ENCODE measurements at places on chromosomes 11 and 22.

GRCh38 chr22:37314315-37315074 is 32.2 kb downstream of the CYTH4 start:
- no peak for DNase-seq

DNA sequence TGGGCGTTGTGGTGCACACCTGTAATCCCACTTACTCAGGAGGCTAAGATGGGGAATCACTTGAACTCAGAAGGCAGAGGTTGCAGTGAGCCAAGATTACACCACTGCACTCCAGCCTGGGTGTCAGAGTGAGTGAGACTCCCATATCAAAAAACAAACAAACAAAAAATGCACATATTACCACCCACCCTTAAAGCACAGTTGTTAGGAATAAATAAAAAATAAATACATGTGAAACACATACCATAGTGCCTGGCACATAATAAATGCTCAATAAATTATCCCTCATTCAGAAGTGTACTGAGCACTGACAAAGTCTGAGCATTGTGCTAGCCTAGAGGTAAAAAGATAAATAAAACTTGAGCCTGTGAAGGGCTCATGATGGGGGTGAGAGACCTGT is 9.0 kb upstream of the JAML start:
- DNase-seq: no peak

DNA sequence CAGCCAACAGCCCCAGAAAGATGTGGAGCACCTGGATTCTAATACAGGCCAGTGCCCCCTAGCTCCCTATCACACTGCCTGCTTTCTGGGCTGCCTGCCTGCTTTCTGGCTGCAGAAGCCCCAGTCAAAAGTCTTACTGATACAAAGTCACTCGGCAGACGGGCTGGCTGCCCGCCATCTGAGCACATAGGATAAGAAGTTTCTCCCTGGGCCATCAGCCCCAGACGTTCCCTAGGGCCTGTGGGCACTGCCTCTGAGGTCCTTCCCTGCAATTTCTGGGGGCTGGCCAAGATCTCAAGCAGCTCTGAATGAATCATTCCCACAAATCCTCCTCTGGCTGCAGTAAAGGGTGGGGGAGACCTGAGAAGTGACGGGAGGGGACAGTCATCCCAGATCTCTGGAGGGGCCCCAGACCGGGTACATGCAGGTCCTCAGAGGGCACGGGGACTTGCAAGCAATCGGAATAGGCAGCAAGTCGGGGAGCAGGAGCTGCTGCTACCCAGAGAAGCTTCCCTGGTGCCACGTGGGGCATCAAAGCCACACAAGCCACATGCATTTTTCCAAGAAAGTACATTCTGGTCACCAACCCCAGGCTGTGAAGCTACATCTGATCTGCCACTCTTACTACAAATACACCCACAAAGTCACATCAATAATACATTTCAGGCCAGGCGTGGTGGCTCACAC is 4.7 kb downstream of the TPST2 start:
- DNase-seq: peak; percentile 72

- DNase-seq: no peak
Observed at GRCh38 chr11:11605821-11606450, 15.9 kb downstream of the GALNT18 start.

- DNase-seq: no peak
Observed at GRCh38 chr11:119100246-119100970, 1.2 kb downstream of the DPAGT1 start.

DNA sequence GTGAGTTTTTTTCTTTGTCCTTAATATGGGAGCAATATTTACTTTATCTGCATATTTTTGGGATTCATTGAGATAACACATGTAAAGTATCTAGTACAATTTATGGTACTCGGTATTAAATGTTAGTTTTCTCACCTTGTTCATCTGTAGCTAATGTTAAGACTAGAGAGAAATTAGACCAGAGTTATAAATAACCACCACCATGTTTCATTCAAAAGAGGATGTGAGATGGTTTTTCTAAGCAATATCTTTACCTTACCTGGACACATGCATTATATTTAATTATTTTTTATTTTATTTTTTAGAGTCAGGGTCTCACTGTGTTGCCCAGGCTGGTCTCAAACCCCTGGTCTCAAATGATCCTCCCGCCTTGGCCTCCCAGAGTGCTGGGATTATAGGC is 18.4 kb downstream of the ARHGAP42 start:
- DNase-seq: no peak

DNA sequence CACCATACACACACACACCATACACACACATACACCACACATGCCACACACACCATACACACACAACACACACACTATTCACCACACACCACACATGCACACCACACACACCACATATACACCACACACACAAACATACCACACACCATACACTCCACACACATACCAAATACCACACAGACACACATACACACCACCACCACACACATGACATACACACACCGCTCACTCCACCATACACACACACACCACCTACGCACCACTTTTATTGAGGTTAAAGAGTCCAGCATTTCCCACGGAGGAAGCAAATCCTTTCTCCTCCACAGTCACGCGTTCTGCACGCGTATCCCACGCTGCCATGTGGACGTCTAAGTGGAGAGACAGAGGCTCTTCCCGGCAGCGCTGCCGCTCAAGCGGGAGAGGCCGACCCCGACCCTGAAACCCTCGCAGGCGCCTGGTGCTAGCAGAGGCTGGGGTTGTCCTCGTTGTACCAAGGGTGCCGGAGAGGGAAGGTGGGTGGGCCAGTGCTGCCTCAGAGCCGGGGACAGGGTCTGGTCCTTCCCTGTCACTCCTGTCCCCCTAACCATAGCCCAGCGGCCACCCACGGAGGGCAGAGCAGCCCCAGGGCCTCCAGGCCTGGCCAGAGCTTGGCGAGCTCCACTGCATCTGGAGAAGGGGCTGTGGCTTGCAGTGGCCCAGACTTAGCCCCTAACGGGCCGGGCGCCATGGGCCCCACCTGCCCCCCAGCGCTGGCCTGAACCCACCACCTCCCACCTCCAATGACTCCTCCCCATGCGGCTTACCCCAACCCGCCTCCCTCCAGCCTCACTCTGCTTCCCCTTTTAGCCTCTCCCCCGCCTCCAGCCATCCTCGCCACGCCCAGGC is 1495.0 kb downstream of the BRD1 start:
- no peak for DNase-seq

GRCh38 chr22:28977060-28977459 is 84.6 kb downstream of the C22orf31 start:
- DNase-seq: no peak

- no peak for DNase-seq
Observed at GRCh38 chr22:42439021-42439567, 6.9 kb upstream of the NFAM1 start.

Data from muscle of back (tissue), 13 donors.